ENCODE measurements at places on chromosomes 1 and 21.

GRCh38 chr1:30698401-30698981, 24.9 kb downstream of the MATN1 start:
- no peak for DNase-seq

- DNase-seq = no peak
Measured at GRCh38 chr21:40972151-40972550, 125.2 kb upstream of the DSCAM start.

- no peak for DNase-seq
Measured at GRCh38 chr1:205515781-205516253, 11.3 kb downstream of the CDK18 start.

DNA sequence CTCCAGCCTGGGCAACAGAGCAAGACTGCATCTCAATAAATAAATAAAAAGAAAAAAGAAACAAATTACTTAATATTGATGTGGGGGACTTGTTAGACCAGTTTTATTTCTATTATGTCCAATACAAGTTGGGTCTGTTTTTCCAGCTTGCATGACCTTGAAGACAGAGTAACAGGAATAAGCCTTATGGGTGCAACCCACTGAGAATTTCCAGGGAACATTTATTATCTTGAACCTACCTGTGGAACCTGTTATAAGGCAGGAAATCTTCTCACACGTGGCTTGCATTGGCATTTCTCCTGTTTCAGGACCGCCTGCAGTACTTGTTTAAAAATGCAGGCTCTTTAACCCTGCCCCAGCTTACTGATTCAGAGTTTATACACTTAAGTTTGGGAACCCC, 64.0 kb downstream of the ZBTB17 start:
- no peak for DNase-seq
